ENCODE measurements at places on chromosomes 5 and 9.

GRCh38 chr9:97801180-97801579 lies 51.8 kb upstream of the FOXE1 start:
- no peak for DNase-seq

DNA sequence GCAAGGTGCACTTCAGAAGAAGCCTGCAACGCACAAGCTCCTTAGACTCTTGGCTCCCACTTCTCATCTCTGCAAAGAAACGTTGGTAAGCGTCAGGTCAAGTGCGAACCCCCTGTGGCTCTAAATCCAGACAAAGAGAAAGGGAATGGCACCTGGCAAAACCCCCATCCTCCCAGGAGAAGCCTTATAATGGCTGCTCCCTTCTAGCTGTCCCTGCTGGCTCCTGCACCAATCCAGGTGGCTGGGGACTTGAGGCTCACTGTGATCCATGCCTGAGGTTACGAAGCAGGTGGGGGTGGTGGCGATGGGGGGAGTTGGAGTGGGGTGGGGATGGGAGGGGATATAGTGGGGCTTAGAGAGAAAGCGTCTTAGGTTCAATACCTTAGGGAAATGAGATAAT lies 272.8 kb downstream of the DENND1A start:
- DNase-seq: no peak

GRCh38 chr5:141874262-141874964 lies 3.8 kb downstream of the PCDH1 start:
- no peak for DNase-seq

DNA sequence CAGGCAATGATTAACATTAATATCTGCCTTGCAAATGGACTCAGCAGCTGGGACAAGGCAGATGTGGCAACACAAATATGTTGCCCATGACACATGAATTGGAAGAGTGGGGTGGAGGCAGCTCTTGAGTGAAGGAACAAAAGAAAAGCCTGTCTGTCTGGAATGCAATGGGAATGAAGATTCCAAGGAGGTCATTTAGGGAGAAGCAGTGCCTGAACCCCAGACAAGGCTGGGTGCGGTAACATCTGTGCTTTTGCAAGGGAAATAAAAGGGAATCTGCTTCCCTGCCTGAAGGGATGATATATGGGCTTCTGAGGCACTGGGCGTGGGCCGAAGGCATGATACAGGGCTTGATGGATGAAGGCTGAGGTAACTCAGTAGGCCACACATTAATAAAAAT lies 94.1 kb upstream of the TRIM32 start:
- no peak for DNase-seq
